ENCODE measurements at places on chromosomes 6 and 20.
A peak's percentile ranks its signal among the peaks of the same experiment; 100 is the strongest.

DNA sequence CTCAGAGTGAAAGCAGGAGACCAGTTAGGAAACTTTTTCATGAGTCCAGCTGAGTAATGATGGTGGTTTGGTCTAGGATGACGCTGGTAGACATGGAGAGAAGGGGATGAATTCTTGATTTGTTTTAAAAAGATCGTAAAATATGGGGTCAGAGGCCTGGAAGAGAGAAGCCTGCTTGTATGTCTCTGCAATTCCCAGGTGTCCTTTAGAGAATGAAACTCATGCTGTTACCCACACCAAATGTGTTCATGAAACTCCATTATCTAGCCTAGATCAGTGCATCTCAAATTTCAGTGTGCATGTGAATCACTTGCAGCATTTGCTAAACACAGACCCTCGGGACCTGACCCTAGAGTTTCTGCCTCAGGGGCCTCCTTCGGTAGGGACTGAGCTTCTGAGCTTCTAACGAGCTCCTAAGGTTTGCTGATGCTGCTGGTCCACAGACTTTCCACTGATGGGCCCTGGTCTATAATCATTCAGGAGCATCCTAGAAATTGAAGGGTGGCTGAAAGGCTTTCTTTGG lies 302.0 kb upstream of the PLCB4 start:
- DNase-seq: no peak

DNA sequence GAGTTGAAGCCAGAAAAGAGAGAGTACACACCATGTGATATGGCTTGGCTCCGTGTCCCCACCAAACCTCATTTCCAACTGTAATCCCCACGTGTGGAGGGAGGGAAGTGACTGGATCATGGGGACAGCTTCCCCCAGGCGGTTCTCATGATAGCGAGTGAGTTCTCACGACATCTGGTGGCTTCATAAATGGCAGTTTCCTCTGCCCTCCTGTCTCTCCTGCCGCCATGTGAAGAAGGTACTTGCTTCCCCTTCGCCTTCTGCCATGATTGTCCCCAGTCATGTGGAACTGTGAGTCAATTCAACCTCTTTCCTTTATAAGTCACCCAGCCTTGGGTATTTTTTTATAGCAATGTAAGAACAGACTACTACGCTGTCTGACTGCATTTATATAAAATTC lies 40.3 kb downstream of the TAF4 start:
- peak; percentile 68 for DNase-seq

GRCh38 chr20:56278196-56278595 lies 29.7 kb downstream of the MC3R start:
- no peak for DNase-seq

- DNase-seq: no peak
Measured at GRCh38 chr20:23205611-23206041, 119.5 kb upstream of the CD93 start.

GRCh38 chr20:57856658-57857057 lies 146.8 kb upstream of the PMEPA1 start:
- no peak for DNase-seq

- no peak for DNase-seq
Measured at GRCh38 chr6:48061265-48061990, 49.6 kb downstream of the PTCHD4 start.

DNA sequence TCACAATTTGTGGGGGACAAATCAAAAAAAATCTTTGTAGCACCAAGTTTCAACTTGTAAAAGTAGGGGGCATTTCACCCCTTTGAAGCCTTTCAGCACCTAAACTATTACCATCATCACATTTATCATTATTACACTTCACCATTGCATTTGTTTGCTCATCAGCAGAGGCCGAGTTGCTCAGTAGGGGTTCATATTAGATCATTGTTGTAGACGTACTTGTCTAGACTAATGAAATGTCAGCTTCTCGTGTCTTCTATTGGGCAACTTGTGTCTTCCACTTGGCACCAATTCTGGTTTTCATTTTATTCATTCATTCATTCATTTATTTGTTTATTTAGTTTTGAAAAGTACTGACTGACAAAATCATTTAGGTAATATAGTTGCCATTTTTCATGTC lies 338.3 kb upstream of the KCNQ5 start:
- no peak for DNase-seq

DNA sequence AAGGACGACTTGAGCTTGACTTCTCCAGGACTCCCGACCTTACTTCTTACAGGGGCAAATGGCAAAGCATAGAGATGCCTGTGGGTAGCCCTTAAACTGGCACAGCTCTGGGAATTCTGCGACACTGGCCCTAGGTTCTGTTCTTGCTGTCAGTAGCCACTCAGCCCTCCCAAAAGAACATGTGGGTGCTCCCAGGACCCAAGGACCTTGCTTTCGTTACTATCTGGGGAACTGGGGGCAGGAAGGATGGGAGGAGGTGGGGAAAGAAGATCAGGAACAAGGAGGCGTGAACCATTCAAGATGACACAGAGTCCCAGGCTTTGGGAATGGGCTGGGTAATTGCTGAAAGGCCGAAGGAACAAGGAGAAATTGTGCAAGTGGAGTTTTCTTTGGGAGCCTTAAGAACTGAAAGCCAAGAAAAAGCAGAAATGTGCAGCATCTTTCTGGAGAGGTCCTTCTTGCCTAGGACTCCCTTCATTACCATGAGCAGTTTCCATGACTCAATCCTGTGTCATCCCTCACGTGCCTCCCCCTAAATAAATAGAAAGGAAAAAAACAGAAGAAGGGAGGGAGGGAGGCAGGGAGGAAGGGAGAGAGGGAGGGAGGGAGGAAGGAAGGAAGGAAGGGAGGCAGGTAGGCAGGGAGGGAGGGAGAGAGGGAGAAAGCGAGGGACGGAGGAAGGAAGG lies 284.6 kb upstream of the FOXQ1 start:
- no peak for DNase-seq

- no peak for DNase-seq
Measured at GRCh38 chr20:57504411-57504810, 20.5 kb downstream of the CTCFL start.

DNA sequence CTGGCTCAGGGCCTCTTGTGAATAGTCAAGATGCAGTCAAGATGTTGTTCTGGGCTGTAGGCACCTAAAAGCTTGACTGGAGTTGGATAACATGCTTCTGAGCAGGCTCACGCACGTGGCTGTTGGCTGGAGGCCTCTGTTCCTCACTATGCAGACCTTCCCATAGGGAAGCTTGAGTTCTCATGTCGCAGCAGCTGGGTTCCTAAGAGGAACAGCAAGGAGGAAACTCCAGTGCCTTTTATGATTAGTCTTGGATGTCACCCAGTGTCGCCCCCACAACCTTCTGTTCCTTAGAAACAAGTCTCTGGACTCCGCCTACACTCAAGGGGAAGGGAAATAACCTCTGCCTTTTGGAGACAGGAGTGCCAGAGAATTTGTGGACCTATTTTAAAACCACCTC lies 210.7 kb downstream of the BCAS1 start:
- DNase-seq: no peak

GRCh38 chr20:5786930-5787795 lies 37.0 kb downstream of the SHLD1 start:
- no peak for DNase-seq

- DNase-seq: no peak
Measured at GRCh38 chr20:43057317-43057716, 132.4 kb downstream of the PTPRT start.

- DNase-seq: no peak
Measured at GRCh38 chr6:89353118-89353556, 615 bp upstream of the UBE2J1 start.

DNA sequence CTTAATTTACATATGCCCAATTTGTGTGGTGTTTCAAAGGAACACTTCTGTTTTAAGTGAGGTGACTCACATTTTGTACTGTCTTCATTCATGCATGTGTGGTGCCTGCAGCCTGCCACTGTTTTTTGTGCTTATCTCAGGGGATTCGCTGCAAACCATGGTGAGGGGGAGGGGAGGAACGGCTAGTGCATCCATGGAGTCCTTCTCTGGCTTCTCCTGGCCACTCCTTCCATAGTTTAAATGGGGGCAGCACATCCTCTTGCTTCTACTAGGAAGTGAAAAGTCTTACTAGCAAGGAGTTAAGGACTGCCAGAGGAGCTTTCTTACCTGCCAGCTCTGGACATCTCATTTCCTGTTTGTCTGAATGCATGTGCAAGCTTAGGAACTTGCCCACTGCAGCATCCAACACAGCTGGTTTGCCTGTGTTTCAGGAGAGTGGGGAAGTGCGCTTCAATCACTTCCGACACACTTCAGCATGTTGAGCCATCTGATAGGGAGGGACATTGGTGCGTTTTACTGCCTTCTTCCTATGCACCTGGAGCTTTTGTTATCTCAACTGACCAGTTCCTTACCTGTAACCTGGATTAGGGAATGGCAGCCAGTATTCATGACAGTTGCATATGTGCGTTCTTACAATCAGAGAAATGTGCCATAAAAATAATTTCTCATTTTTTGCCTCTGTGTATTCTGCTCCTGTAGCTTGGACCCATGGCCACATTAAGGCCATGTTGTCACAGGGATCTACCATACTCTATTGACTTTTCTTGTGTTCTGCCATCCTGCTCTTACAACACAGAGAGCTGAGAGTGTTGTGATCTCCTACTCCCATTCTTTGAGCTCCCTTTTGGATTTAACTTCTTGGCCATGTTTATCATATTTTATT lies 211.3 kb downstream of the ARID1B start:
- DNase-seq: no peak

DNA sequence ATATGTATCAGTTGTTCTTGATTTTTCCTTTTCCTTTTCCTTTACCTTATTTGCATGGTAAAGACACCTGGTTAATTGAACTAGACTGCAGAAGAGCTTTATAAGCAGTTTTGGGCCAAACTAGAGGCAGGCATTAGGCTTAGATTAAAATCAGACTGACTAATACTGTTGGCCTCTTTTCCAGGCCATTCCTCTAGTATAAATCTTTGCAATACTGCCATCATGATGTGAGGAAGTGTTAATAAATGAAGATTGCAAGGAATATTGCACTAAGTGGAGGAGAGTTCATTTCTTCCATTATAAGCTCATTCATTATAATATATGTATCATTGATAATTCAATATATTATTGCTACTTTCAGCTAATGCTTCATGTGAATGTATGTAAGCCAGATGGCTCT lies 163.8 kb downstream of the MMUT start:
- DNase-seq: no peak

DNA sequence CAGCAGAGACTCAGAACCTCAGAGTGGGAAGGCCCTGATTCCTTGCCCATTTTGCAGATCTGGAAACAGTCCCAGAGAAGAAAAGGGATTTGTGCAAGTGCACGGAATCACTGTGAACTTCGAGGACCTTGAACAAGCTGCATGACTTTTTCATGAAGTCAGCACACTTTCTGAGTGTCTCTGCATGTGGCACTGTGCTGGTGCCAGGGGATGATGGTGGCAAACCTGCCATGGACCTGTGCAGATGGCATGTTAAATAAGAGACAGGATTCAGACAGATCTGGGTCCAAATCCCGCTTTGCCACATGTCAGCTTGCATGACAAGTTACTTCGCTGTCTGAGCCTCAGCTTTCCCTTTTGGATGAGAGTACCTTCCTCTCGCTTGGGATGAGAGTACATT lies 26.8 kb downstream of the ZNF831 start:
- DNase-seq: no peak

GRCh38 chr6:14917109-14917910 lies 328.6 kb upstream of the JARID2 start:
- no peak for DNase-seq

GRCh38 chr6:44162876-44163625 lies 4.4 kb downstream of the CAPN11 start:
- DNase-seq: no peak

- DNase-seq: no peak
Measured at GRCh38 chr6:36914227-36914794, 28.6 kb downstream of the C6orf89 start.

DNA sequence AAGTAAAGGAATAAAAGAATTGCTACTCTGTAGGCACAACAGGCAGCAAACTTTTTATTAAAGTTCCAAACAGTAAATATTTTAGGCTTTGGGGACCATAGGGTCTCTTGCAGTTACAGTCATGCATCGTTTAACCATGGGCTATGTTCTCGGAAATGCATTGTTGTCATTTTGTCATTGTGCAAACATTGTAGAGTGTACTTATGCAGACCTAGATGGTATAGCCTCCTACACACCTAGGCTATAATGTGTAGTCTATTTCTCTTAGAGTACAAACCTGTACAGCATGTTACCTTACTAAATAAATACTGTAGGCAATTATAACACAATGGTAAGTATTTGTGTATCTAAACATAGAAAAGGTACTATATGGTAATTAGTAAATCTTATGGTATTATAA lies 54.7 kb downstream of the CDS2 start:
- no peak for DNase-seq

GRCh38 chr6:43746071-43746470 lies 23.9 kb upstream of the VEGFA start:
- DNase-seq: no peak

GRCh38 chr6:74798302-74798701 lies 407.6 kb downstream of the COL12A1 start:
- DNase-seq: no peak

- peak; percentile 38 for DNase-seq
Measured at GRCh38 chr6:25747477-25747876, 7.1 kb upstream of the SLC17A4 start.

- no peak for DNase-seq
Measured at GRCh38 chr6:126447367-126447766, 107.5 kb downstream of the CENPW start.

GRCh38 chr6:41659935-41660334 lies 21.7 kb downstream of the MDFI start:
- DNase-seq: no peak

DNA sequence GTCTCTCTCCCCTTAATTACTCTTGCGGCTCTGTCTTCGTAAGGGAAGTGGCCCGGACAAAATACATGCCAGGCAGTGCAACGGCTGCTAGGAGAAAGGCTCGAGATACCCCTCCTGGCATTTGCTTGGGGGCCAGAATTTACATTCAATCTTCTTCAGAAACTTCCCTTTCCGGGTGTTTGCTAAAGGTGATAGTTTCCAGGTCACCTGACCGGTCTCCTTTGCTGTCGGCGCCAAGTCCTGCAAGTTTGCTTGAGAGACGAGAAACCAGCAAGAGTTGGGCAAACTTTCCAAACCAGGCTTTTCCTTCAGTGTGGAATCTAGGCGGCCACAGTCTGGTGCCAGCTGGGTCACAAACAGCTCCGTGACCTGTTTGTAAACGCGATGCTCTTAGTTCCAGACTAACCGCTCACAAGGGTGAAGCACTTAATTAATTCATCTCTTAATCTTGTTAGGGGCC lies 563 bp upstream of the SRSF3 start:
- DNase-seq: peak; percentile 86

GRCh38 chr6:21664314-21665109 lies 71.0 kb downstream of the SOX4 start:
- DNase-seq: peak; percentile 42

DNA sequence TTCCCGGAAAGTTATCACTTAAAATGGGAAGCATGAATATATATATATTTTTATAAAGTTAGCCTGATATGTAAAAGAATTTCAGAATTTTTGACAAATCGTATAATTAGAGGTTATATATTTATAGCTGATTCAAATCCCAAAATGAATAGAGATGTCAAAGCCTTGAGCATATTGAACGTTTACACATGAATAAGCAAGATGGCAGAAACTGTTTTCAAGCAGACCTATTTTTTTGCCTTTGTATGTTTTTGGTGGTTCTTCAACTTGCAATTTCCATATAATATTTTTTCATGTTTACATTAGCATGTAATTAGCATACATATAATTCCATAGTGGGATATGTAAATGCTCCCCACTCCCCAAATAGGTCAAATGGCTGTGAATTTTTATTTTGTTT lies 189.9 kb downstream of the PRL start:
- DNase-seq: no peak

Measured in NCI-H82 (cell line).